Activated T-cell treated with anti-CD3 and anti-CD28 coated beads for 24 hours (primary cell): ENCODE measurements at places on chromosomes 13 and 19.

- peak; percentile 61 for DNase-seq
Measured at GRCh38 chr19:12867120-12868099, 13.8 kb downstream of the DNASE2 start.

DNA sequence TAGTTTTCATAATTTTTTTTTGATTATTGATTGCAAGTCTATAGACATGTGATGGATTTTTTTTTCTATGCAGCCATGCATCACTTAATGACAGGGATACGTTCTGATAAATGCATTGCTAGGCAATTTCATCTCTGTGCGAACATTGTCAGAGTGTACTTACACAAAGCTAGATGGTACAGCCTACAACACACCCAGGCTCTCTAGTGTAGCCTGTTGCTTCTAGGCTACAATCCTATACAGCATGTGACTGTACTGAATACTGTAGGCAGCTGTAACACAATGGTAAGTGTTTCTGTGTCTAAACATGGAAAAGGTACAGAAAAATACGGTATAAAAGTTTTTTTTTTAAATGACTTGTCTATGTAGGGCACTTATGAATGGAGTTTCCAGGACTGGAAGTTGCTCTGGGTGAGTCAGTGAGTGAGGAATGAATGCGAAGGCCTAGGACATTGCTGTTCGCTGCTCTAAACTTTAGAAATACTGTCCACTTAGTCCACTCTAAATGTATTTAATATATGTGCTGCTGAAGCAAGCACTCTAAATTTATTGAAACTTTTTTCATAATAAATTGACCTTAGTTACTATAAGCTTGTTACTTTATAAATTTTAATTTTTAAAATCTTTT is 20.3 kb downstream of the SPATA13 start:
- DNase-seq, result no peak

DNA sequence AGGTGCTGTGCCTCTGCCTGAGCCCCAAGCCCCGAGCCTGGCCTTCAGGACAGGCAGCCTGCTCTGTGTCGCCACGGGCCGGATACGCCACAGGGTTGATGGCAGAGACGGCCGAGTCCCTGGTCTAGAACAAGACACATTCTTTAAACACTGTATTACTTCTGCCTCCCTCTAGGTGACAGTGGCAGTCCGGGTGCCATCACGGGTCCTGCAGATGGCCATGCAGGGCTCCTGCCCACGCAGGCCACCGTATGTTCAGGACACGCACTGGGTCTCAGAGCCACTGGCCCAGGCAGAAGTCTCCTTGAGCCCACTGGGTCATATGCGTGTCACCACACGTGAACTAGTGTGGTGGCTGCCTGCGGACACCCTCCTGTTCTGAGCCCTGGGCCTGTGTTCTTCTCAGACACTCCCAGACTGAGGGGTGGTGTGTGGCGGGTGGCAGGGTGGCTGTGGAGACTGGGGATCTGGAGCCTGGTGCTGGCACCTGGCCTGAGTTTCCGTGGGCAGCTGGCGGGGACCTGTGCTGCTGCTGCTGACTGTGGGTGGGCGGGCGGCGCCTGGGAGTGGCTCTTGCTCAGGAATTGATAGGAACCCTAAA is 4.4 kb downstream of the PLEKHJ1 start:
- DNase-seq, result no peak

- no peak for DNase-seq
Measured at GRCh38 chr13:38957794-38958592, 32.6 kb downstream of the STOML3 start.

GRCh38 chr13:57630661-57631595 is 616 bp upstream of the PCDH17 start:
- DNase-seq, result no peak

GRCh38 chr13:45892513-45892912 is 41.0 kb upstream of the SIAH3 start:
- DNase-seq, result no peak

GRCh38 chr13:103852036-103852435 is 785.8 kb upstream of the SLC10A2 start:
- DNase-seq, result no peak

GRCh38 chr13:64248371-64249065 is 2832.9 kb upstream of the PCDH20 start:
- no peak for DNase-seq

GRCh38 chr13:51235756-51236490 is 13.7 kb downstream of the FAM124A start:
- DNase-seq, result no peak

DNA sequence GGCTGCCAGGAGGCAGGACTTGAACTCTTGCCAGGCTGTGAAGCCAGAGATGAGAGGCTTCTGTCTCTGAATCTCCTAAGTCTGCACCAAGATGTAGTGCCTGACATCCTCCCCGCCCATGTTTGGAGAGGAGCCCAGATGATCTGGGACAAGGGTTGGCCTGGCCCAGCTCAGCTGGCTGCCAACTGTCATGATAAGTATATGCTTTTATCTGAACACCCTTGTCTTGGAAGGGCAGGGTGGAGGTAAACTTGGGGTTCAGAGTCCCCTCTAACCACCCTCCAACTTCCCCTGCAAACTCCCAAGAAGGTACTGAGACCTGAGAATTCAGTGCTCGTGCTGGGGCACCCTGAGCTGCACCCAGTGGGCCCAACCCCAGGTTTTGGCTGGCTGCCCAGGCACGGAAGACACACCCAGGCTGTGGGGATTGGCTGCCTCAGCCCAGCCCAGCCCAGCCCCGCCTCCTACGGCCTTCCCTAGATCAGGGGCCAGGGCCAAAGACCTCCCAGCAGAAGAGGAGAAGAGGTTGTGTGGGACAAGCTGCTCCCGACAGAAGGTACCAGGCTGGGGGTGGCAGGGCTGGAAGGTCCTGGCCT is at the start of gene CYP4F12:
Gene CYP4F12, plus strand, starts transcription at position 508 of the 596 bp plus-strand sequence. CDS start 443 bp downstream, outside the sequence.
- no peak for DNase-seq

DNA sequence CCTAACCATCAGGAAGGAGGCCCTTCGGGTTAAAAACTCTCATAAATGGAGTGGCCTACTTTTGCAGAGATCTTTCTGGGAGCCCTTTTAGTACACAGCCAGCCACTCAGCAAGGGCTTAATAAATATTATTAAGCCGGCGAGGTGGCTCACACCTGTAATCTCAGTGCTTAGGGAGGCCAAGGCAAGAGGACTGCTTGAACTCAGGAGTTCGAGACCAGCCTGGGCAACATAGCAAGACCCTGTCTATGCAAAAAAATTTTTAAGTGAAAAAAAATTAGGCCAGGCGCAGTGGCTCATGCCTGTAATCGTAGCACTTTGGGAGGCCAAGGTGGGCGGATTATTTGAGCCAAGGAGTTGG is 810 bp upstream of the KANK2 start:
- no peak for DNase-seq

DNA sequence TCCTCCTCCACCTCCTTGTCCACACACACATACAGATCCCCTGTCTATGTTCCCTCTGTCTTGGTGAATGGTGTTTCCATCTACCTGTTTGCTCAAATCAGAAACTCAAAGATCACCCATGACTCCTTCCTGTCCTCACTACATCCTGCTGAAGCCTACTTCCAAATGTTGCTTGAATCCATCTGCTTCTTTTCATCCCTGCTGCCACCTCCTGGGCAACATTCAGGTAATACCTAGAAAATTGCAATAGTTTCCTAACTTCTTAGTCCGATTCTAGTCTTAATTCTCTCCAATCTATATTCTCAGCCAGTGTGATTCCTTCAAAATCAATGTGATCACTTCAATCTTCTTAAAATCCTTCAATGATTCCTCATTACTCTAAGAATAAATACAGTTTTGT is 155.5 kb upstream of the STARD13 start:
- no peak for DNase-seq

GRCh38 chr19:281156-281853 is 9.9 kb downstream of the PLPP2 start:
- no peak for DNase-seq

DNA sequence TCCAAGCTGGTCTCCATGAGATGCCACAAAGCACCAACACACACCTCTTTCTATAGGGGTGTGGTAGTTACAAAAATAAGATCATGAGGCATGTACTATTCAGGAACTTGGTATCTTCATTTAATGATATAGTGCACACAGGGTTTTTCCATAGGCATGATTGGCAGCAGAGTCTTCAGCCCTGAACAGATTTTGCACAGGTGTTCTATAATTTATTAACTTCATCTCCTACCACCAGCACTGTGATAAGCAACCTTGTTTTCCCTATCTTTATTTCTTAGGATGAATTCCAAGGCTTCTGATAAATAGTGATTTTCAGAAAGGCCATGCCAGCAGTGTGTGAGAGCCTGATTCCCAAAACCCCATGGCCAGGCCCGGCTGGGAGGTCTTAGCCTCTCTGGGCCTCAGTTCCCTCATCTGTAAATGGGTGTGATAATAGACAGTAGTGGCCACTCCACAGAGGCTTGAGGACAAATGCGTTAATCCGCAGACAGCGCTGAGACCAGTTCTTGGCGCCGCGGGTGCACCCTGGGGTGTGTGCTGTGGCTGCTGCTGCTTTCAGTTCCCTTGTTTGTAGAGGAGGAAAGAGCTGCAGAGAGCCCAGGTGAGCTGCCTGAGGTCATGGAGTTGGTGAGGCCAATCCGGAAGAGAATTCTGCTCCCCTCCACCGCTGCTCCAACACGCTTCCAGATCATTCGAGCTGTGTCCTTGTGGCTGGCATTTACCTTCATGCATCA is 33.1 kb downstream of the DHRS12 start:
- DNase-seq, result no peak

DNA sequence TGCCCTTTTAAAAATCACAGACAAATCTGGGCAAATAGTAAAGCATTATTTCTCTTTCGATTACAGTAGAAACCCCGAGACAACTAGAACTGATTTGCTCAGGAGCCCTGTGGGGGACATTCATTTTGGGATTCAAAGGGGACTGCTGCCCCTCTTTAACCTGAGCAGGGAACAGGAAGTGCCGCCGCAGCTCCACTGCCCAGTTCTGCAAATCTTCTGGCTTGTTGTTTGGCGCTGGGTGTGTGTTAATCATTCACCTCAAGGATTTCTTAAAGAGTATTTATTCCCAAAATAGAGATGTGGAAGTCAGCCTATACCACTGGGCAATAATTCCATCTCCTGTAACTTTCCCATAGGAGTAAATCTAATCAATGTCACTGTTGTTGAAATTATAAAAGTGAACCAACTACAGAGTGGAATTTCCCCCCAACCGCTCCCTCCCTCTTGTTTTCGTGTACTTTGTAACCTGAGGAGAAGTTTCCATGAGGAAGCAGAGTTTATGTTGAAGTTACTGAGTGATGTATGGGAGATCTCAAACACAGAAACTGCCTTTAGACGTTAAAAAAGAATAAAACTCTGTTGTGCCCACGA is 515.8 kb downstream of the KLF12 start:
- no peak for DNase-seq

GRCh38 chr19:50844296-50844935 is 10.3 kb upstream of the KLK3 start:
- DNase-seq, result no peak

GRCh38 chr19:10611907-10612306 is 13.4 kb upstream of the SLC44A2 start:
- no peak for DNase-seq

DNA sequence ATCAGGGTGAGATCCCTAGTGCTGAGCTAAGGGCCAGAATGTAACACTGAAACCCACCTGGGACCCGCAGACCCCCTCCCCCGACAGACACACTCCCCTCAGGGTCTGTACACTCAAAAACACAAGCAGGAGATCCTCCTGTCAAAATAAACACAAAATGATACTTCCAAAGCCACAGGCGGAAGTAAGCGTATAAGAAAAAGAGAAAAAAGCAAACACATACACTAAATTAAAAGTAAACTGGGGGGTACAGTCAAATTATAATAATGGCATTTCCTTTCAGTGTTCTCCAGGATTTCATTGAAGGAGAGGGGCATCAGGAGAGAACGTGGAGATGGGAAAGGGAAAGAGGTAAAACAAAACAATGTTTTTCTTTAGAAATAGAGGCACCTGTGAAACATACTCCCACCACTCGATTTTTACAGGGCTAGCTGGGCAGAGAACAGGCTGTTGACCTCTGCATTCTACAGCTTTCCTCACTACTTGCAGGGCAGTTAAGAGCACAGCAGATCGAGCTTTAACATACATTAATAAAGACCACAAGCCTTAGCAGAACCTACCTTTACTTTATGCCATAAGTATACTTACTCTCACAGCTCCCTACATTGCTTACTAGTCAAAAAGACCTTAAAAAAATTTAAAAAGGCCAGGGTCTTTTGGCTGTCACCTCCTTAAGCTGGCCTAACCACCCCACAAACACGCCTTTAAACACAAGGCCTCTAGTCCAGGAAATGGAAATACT is 5.3 kb downstream of the ZIC5 start:
- no peak for DNase-seq

- DNase-seq, result no peak
Measured at GRCh38 chr13:109906976-109907375, 120.6 kb upstream of the IRS2 start.

GRCh38 chr13:30608364-30608763 is 9.4 kb upstream of the USPL1 start:
- DNase-seq, result no peak

DNA sequence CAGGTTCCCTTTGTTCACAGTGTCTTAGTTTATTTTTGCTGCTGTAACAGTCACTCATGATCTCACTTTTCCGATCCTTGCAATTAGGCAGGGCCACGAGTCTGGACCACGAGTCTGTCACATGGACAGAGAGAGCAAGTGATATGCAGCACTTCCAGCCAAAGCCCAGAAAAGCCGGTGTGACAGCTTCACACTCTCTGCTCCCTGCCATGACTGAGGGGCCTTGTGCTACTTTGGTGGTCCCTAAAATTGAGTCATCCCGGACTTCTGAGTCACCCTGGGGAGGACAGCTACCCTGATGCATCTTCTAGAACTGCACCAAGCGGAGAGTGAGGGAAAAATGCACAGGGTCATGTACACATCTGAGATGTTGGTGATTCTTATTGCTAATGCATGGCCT is 179.6 kb downstream of the EFNB2 start:
- no peak for DNase-seq

DNA sequence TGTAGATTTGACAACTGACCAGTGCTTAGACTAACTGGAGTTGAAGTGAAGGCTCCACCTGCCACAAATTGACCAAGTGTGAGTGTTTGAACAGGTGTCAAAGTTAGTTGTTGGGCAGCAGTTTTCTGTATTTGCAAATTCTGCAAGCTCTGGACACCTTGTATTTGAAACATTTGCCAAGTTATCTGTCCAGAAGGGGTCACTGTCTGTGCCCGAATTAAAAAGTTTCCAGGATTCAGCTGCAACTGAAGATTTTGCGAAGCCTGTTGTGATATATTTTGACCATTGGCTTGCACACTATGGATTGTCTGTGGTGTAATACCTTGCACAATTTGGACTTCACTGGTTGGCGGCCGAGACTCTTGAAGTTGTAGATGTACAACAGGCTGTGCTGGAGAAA is 1690.7 kb downstream of the SLITRK5 start:
- DNase-seq, result no peak

DNA sequence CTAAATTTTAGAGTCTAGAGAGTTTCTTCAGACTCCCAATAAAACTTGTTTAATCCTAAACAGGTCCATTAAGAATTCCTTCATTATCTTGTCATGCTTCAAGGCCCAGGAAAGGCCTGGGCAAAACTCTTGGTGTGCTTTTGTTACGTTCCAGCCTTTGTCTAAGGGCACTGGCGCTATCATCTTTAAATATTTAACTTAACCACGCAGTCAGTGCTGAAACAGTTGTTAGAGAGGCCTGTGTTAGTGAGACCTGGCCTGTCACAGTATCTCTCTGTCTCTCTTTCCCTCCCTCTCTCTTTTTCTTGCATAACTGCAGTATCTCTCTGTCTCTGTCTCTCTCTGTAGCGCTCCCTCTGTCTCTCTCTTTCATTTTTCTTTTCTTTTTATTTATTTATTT is 8.2 kb upstream of the OR1M1 start:
- no peak for DNase-seq
